ENCODE measurements at places on chromosomes 16 and 17. TPM values are rescaled to one million over a fixed set of nuclear protein-coding genes. Genes with fewer than 3 reads are reported as not detected.

- H3K4me1 ChIP-seq, result no peaks in the 10 kb centered on the region
- no peak overlapping the region for H3K27ac ChIP-seq
- H3K4me3 ChIP-seq, result no peak overlapping the region
- no peaks in the 10 kb centered on the region for H3K36me3 ChIP-seq
- no peaks in the 10 kb centered on the region for H3K27me3 ChIP-seq
Measured at GRCh38 chr16:85084841-85085510, 27.3 kb downstream of the CIBAR2 start.

GRCh38 chr16:87166934-87167333 lies 150.3 kb downstream of the C16orf95 start:
- DNase-seq, result no peak
- H3K4me1 ChIP-seq, result no peaks in the 10 kb centered on the region
- H3K27ac ChIP-seq, result no peak overlapping the region
- no peaks in the 10 kb centered on the region for H3K27me3 ChIP-seq
- H3K4me3 ChIP-seq, result no peak overlapping the region

The TSNAXIP1 gene
- 1.8 TPM for total RNA-seq

DNA sequence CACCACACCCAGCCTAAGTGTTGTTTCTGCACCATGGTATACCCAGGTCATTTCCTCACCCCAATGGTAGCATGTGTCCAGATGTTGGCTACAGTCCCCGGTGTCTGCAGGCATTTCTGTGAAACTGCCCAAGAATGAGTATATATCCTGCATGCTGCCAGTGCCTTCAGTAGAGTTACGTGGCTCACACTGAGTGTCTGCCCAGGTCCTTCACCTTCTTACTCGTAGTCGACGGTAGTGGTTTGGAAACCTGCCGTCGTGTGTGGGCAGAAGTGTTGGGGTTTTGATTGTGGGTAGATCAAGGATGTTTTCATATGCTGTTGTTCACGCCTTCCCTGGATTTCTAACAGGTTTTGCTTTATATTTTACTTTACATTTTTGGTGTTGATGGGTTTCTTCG lies 16.8 kb downstream of the TCF25 start:
- H3K27ac ChIP-seq, result no peak overlapping the region
- DNase-seq, result peak; percentile 29
- peaks cover 25% of the 10 kb centered on the region for H3K4me1 ChIP-seq
- no peak overlapping the region for H3K4me3 ChIP-seq

The KLHL11 gene
- 31.3 TPM for total RNA-seq

The COG4 gene
- 73.0 TPM for total RNA-seq

The NUPR1 gene
- 194 TPM for total RNA-seq

DNA sequence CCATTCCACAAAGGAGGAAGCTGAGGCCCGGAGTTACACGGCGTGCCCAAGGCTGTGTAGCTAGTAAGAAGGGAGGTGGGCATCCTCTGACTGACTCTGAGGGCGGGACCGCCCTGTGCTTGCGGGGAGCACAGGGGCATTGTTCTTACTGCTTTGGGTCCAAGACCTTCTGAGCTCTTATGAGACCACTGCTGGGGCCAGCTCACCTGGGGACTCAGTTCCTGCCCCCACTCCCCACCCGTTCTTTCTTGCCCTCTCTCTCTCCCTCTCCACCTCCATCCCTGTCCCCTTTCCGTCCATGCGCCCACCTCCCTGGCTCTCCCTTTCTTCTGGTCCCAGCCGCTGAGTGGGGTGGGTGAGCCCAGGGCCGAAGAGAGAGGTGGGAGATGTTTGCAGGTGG lies 19.6 kb downstream of the CCR7 start:
- no peaks in the 10 kb centered on the region for H3K27me3 ChIP-seq
- H3K27ac ChIP-seq, result no peak overlapping the region
- no peak overlapping the region for H3K4me3 ChIP-seq

- H3K27me3 ChIP-seq, result no peaks in the 10 kb centered on the region
- H3K36me3 ChIP-seq, result peaks cover 9% of the 10 kb centered on the region
- peak overlapping the region; percentile 80 for H3K27ac ChIP-seq
- peaks cover 18% of the 10 kb centered on the region for H3K4me1 ChIP-seq
- no peak overlapping the region for H3K4me3 ChIP-seq
Measured at GRCh38 chr17:50547736-50548083, 736 bp downstream of the SPATA20 start.

DNA sequence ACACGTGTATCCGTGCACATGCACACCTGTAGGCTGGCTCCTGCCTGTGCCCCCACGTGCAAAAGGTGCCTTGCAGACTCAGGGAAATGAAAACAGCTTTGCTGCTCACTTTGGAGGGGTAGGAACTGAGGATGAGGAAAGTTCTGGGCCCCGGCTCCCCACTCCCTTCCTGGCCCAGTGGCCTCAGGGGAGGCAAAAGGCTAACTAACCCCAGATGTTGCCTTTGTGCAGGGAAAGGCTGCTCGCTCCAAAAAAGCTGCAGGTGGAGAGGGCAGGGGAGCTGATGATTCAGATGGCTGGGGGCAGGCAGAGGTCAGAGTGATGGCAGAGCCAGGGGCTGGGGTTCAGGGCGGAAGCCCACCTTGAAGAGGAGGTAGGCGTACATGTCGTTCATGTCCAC lies 12.4 kb downstream of the PLCD3 start:
- H3K4me3 ChIP-seq, result no peak overlapping the region
- peaks cover 13% of the 10 kb centered on the region for H3K4me1 ChIP-seq
- no peak for DNase-seq
- no peak overlapping the region for H3K27ac ChIP-seq
- no peaks in the 10 kb centered on the region for H3K36me3 ChIP-seq

GRCh38 chr17:13474073-13474800 lies 127.5 kb downstream of the HS3ST3A1 start:
- DNase-seq, result no peak
- no peaks in the 10 kb centered on the region for H3K4me1 ChIP-seq
- no peaks in the 10 kb centered on the region for H3K36me3 ChIP-seq
- no peaks in the 10 kb centered on the region for H3K27me3 ChIP-seq

DNA sequence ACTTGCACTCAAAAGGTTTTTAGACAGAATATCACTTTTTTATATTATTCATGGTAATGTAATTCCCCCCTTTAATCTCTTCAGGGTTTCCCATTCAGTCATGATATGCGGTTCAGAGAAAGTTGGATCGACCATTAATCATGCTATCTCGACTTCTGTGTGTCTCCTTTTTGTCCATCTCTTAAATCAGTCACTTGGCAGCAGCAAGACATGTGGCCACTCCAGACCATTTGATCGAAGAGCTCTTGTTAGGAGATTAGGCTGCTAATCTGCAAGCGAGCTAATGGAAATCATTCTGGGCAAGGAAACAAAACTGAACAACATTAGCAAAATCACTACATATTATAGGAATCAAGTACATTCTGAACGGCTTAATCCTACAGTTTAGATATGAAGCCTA lies 449.9 kb downstream of the WWOX start:
- no peak overlapping the region for H3K27ac ChIP-seq
- H3K4me1 ChIP-seq, result no peaks in the 10 kb centered on the region
- H3K36me3 ChIP-seq, result no peaks in the 10 kb centered on the region
- H3K27me3 ChIP-seq, result no peaks in the 10 kb centered on the region
- no peak for DNase-seq

- no peaks in the 10 kb centered on the region for H3K36me3 ChIP-seq
- H3K4me3 ChIP-seq, result no peak overlapping the region
- no peaks in the 10 kb centered on the region for H3K4me1 ChIP-seq
- peak; percentile 38 for DNase-seq
Measured at GRCh38 chr17:3773511-3773910, 27.5 kb downstream of the ITGAE start.

DNA sequence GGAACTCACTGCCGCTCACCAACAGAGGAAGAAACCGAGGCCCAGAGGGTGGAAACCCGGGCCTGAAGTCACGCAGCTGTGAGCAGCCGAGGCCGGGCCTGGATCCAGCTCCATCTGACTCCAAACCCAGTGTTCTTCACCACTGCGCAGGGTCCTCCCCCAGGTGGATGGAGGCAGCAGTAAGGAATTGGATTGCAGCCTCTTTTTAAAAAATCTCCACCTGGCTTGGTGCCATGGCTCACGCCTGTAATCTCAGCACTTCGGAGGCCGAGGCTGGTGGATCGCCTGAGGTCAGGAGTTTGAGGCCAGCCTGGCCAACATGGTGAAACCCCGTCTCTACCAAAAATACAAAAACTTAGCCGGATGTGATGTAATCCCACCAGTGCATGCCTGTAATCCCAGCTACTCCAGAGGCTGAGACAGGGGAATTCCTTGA lies 177.2 kb downstream of the FOXL1 start:
- DNase-seq, result no peak
- peaks cover 12% of the 10 kb centered on the region for H3K27me3 ChIP-seq
- no peak overlapping the region for H3K4me3 ChIP-seq
- no peak overlapping the region for H3K27ac ChIP-seq
- H3K36me3 ChIP-seq, result no peaks in the 10 kb centered on the region

Measured in adrenal gland (tissue), 19 donors.